Inflammatory macrophage treated with lipopolysaccharide for 1 hour (primary cell): ENCODE measurements at places on chromosomes 13 and 19.

GRCh38 chr19:12648088-12648487, 18.5 kb downstream of the MAN2B1 start:
- no peak for DNase-seq

DNA sequence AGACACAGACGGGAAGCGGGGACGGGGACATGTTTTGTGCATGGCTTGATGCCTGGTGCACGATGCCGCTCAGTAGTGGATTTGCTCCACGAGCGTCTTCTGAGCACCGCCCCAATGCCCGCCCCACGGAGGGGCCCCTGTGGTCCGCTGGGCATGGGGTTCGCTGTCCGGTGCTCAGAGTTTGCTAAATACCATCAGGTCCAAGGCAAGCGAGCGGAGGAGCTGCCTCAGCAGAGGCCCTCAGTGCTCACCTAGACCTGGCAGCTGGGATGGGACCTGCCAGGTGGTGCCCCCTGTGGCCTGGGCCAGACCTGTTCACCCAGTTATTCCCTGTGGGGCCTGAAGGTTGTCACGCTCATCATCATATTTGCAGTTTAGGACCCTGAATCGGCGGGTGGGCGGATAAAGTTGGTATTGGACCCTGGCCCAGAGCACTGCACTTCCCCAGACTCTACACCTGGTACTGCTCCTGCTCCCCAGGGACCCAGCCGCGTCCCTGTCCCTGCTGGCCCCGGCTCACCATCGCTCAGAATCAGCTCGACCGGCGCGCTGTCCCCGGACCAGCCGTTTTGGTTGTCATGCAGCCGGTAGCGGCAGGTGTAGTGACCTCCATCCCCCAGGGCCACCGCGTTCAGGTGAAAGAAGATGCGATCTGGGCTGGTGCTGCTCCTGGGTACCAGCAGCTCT, 2.3 kb downstream of the A1BG start:
- DNase-seq: no peak

DNA sequence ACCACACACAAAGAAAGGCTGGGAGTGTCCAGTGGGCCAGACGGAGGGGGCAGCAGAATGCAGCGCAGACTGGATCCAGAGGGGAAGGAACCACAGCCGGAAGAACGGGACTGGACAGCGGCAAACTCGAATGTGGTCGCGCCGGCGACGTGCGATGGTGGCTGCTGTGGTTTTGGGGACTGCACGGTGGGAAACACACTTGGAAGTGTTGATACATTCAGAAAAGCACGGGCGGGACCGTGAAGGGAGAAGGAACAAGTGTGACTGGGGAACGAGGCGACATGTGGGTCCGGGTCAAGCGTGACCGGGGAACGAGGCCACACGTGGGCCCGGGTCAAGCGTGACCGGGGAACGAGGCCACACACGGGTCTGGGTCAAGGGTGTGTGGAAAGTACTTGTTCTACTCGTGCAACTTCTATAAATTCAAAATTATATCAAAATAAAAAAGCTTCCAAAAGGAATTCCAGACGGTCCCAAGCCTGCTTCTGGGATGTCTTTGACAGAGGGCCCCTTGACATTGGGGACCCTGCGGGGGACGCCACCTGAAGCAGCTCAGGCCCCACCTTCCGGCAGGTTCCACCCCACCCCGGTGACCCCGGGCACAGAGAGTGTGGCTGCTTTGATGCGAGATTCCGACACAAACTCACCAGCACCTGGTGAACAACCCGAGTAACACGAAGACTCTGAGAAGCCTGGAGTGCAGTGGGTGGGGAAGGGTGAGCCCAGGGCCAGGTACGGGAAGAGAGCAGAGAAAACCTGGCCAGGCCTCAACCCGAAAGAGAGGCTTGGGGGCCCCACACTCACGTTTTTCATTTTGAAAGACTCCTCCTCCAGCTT, 25.1 kb upstream of the C13orf46 start:
- DNase-seq: no peak

DNA sequence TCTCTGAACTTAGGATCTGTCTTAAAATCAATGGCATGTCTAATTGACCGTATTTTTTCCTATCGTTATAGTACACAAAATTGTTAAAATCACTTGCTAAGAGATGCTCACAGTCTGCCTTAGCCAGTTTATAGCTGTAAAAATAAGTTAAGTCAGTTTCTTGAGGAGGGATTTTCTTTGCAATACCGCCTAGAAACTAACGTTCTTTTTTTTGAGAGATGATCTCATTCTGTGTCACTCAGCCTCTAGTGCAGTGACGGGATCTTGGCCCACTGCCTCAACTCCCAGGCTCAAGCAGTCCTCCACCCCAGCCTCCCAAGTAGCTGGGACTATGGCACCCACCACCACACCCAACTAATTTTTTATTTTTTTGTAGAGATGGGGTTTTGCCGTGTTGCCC, 4.4 kb downstream of the CKAP2 start:
- no peak for DNase-seq

- no peak for DNase-seq
These were observed 141.2 kb downstream of the URI1 start for GRCh38 chr19:30083125-30083681.

DNA sequence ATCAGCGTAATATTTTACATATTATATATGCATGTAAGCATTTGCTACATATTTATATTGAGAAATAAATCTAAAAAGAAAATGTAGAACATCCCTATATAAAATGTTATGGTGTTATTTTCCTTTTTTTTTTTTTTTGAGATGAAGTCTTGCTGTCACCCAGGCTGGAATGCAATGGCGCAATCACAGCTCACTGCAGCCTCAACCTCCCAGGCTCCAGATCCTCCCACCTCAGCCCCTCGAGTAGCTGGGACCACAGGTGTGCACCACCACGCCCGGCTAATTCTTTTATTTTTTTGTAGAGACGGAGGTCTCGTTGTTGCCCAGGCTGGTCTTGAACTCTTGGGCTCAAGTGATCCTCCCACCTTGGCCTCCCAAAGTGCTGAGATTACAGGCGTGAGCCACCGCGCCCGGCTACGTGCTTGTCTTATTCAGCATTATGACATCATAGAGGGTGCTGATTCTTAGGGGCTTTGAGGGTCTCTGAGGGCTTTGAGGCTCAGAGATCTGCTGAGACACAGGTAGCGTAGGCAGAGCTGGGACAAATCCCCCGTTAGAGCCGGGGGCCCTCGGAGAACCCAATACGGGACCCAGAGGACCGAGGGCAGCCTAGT, 101.9 kb downstream of the GADD45B start:
- no peak for DNase-seq

DNA sequence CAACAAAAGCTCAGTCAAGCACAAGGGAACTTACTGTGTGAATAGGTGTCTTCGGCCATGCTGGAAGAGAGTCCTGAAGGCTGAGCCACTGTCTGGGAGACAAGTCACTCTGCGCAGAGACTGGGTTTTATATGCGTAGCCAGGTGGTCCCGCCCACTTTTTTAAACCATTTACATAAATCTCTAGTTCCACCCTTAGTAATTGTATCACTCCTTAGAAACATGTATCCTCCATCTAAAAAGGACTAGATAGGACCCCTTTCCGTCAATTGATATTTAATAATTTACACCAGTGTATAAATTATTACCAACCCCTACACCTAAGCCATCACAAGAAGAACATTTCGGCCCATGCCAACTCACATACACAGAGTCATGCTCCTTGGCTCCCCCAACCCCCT, at the start of gene DUXA:
TSS of gene DUXA (minus strand) at position 101 of the 400 bp plus-strand sequence. CDS start at position 59, 42 bp downstream.
- DNase-seq: no peak

- no peak for DNase-seq
These were observed 3.2 kb downstream of the CIB3 start for GRCh38 chr19:16170134-16170533.

DNA sequence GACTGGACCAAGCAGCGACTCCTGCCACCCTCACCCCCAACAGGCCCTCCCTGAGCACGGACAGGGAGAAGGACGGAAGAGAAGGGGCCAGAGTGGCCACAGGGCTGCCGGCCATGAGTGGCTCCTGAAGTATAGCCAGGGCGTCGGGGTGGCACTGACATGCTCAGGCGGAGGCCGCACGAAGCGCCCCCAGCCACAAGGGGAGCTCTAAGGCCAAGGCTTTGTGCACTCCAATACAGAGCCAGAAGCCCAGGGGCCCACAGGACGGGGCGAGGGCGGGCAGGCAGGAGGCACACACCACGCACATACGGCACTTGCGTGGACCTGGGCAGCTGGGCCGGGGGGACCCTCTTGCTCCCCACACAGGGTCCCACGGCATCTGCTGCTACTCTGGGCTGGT, 52.0 kb downstream of the KLF2 start:
- DNase-seq: no peak

DNA sequence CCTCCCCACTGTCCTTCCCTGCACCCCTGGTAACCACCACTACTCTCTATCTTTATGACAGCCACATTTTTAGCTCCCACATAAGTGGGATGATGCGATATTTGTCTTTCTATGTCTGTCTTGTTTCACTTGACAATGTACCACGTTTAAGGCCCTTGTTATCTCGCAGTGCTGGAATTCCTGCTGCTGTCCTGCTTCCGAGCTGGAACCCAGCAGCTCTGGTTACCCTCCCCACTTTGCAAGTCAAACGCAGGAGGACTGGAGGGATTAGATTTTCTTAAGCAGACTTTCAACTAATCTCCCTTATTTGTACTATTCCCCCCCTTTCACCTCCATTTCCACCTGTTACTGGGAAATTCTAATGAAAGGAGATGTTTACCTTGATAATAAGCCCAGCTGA, 59.1 kb upstream of the PDX1 start:
- DNase-seq: no peak

DNA sequence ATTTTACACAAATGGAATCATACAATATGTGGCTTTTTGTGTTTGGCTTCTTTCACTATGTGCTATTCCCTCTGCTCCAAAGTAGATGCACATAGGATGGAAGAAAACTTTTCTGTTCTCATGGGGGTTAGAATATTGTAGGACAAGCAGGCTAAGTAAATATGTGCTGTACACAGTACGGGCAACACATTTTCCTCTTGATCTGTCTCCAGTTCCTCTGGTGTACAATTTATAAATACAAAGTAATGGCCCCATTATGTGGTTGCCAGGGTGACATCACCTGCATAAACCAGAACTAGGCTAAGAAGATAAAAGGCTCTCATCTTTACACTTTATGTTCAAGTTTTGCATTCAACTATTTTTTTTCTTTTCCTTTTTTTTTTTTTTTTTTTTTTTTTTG, 41.0 kb upstream of the SOX21 start:
- DNase-seq: no peak

- DNase-seq: peak; percentile 93
These were observed 49.1 kb upstream of the EHD2 start for GRCh38 chr19:47663911-47664771.

DNA sequence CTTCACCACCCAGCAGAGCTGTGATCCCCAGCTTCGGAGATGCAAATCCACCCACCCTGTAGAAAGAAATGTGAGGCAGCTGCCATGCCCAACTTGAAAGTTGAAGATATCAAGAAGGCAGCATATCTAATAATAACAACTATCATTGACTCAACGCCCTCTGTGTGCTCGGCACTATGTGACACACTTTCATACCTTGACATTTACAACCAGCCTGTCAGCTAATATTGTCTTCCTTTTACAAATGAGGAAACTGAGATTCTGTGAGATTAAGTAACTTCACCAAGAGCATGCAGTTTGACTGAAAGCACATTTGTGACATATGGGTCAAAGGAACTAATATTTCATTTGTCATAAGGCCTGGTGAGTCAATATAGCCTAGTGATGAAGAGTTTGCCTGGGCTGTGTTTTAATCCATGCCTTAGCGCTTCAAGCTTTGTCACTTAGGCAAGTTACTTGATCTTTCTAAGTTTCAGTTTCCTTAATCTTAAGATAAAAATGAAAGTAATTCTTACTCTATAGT, 137.0 kb downstream of the FLT1 start:
- DNase-seq: peak; percentile 93

- no peak for DNase-seq
These were observed 15.7 kb upstream of the CACTIN start for GRCh38 chr19:3642296-3642695.

- no peak for DNase-seq
These were observed 72.1 kb downstream of the SLC7A1 start for GRCh38 chr13:29523199-29523961.

- no peak for DNase-seq
These were observed 146.0 kb upstream of the GPC6 start for GRCh38 chr13:93080587-93080986.

GRCh38 chr13:98172590-98173422, 4.3 kb downstream of the RNF113B start:
- no peak for DNase-seq

- DNase-seq: no peak
These were observed 618.7 kb downstream of the DIAPH3 start for GRCh38 chr13:59545007-59545406.

DNA sequence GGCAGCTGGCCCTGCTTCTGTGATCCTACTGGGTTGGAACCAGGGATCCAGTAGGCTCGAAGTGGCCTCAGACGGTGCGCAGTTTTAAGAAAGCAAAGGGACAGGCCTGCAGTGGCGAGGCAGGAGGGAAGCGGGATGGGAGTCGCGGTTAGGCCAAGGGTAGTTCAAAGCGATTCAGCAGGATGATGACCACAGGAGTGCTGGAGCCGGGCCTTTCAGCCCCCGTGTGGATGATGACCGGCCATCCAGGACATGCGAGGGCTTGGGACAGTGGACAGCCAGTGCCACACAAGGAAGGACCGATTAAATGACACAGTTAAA, 854 bp downstream of the RNASEH2B start:
- DNase-seq: peak; percentile 20

- peak; percentile 85 for DNase-seq
These were observed 6.0 kb upstream of the FFAR2 start for GRCh38 chr19:35442091-35442490.

DNA sequence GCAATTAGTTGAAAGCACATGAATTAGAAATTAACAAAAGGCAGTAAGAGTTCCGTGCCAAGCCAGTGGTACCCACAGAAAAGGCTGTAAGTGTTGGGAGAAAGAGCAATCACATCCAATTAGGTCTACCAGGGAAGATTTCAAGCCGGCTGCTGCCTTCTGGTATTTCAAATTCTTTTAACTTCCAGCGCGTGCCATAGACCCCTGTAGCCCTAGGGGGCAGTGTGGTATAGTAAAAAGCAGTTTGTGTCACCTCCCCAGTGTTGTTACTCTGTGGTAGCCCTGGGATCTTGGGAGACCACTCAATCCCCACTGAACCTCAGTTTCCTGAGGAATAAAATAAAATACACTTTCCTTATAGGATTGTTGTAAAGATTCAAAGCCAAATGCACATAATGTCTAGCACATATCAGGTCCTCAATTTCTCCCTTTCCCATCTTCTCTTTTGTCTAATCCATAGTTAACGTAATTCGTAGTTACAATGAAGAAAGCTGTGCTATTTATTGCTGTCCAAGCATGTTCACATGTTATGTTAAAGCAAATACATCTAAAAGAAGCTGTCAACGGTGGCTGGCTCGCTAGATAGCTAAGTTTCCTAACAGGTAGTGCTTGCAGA, 230.2 kb downstream of the TDRD3 start:
- no peak for DNase-seq
